Amygdala (tissue), 56 donors: ENCODE measurements at places on chromosomes 7 and 10.
A peak's percentile ranks its signal among the peaks of the same experiment; 100 is the strongest.

DNA sequence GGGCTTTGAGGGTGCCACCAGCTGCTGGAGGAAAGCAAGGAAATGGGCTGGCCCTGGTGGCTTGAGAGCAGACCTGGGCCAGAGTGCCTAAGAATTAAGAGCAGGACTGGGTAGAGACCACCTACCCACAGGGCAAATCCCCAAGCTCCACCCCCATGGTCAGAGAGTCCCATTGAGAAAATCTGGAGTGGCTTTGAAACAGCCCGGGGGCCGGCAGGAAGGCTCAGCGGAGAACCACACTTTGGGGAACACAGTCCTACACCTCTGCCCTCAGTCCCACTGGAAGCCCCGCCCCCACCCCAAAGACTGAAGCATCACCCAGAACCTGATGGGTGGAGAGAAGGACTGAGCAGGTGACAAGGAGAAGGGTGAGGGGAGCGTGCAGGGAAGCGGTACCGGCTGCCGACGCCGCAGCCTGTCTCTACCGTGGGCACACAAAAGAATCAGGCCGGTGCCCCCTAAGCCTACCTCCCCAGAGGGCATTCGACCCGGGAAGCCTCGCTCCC lies 3.6 kb downstream of the SMARCD3 start:
- DNase-seq, result no peak

- DNase-seq, result no peak
These were observed 77.9 kb downstream of the SNX10 start for GRCh38 chr7:26369593-26369992.

DNA sequence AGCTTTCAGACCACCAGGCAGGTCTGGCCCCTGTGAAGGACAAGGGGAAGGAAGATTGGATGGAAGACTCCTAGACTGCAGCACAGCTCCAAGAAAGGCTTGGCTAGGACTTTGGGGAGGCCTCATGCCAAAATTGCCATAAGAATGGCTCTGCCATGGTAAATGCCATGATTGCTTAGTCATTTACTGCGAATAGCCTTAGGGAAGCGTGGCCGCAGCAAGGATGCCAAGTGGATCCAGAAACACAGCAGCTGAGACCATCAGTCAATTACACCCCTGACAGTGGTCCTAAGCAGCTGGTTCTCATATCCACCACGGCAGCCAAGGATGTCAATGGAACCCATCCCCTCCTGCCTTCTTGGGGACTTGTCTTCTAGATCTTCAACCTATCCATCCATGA lies 88.2 kb upstream of the AUTS2 start:
- DNase-seq, result no peak

GRCh38 chr7:139106959-139107358 lies 2.6 kb downstream of the ZC3HAV1 start:
- DNase-seq, result no peak

GRCh38 chr7:30344513-30344912 lies 60.1 kb downstream of the ZNRF2 start:
- DNase-seq, result no peak

GRCh38 chr7:79823246-79823951 lies 311.2 kb upstream of the GNAI1 start:
- no peak for DNase-seq

GRCh38 chr7:83306502-83306901 lies 143.8 kb upstream of the PCLO start:
- DNase-seq, result no peak

DNA sequence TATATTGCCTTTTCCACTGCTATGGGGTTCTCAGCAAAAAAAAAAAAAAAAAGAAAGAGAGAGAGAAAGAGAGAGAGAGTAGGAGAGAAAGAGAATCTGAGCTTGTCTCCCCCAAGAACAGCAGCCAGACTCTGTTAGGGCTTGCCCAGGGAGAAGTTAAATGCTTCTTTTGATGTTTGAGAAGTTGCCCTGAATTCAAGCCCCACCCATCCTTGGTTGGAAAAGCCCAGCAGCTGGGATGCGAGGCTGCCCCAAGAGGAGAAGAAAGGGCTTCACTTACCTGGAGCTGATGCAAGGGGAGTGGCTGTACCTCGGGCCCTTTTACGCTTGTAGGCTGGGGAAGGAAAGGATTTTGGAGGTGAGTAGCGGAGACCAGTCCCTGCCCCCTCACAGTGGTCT lies 20.9 kb upstream of the MGMT start:
- DNase-seq, result no peak

GRCh38 chr7:107563081-107563774 lies 492 bp downstream of the COG5 start:
- DNase-seq, result no peak

GRCh38 chr7:105028004-105028403 lies 14.0 kb downstream of the KMT2E start:
- DNase-seq, result no peak

GRCh38 chr7:128166603-128167041 lies 74.5 kb upstream of the LEP start:
- no peak for DNase-seq

- DNase-seq, result no peak
These were observed 88.0 kb downstream of the MDFIC start for GRCh38 chr7:115009736-115010440.

DNA sequence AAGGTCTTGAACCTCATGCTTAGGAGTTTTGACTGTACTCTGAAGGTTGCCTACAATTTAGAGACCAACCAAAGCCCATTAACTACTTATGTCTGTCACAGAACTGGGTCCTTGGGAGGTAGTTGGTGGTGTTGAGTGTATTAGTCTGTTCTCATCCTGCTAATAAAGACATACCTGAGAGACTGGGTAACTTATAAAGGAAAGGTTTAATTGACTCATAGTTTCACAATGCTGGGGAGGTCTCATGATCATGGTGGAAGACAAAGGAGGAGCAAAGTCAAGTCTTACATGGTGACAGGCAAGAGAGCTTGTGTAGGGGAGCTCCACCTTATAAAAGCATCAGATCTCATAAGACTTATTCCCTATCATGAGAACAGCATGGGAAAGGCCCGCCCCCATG lies 319.6 kb upstream of the ZMIZ1 start:
- no peak for DNase-seq

DNA sequence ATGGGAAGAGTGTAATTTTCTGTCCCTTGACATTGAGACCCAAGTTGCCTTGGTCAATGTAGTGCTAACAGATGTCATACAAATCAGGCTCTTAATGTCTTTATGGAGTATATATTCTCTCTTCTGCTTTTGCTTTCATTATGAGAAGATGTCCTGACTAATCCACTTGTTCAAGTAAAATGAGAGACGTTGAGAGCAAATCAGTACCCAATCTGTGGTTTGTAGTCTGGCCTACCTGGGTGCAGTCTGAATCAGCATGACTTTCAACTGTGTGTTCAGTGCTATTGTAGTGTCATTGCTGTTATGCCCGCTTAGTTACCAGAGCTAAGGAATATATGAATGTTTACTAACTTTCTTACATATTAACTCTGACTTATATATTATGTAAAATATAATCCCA lies 612.4 kb downstream of the ANKRD7 start:
- DNase-seq, result no peak

- peak; percentile 23 for DNase-seq
These were observed 14.2 kb upstream of the PDCD4 start for GRCh38 chr10:110857265-110858171.
